H1 (cell line): ENCODE measurements at places on chromosomes 1 and 21. TPM values are rescaled to one million over a fixed set of nuclear protein-coding genes. Genes with fewer than 3 reads are reported as not detected.

C1orf21 gene
- total RNA-seq = 49.9 and 51.0 TPM in 2 replicates

DNA sequence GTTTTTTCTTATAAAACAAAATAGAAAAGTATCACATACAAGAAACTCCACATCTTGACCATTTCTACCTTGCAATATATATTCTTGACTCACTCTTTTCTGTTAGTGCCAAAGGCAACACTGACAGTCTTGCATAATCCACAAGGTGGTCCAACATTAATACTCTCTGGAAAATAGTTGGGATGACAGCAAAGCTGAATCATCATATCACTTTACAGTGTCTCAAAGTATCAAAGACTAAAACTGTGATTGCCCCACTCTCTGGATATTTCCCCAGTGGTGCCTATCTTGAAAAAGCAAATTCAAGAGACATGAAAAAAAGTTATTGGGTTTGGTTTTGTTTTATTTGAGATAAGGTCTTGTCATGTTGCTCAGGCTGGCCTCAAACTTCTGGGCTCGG, 14.6 kb upstream of the TGFBR3 start:
- no peak for DNase-seq

FMN2 gene
- total RNA-seq = 1.7 and 2.0 TPM in 2 replicates

GRCh38 chr1:110070671-110071242, at the start of gene ALX3:
TSS of gene ALX3 (minus strand) at chr1:110070672. CDS start at chr1:110070612, 60 bp downstream.
- DNase-seq = peak; percentile 65

PCAT6 gene
- 4.6 and 6.4 TPM in 2 replicates for total RNA-seq

TMEM125 gene
- total RNA-seq = 24.6 and 26.5 TPM in 2 replicates

- DNase-seq = no peak
Measured at GRCh38 chr1:44625348-44625747, 48.9 kb downstream of the TMEM53 start.

TNN gene
- 0.30 and 0.31 TPM in 2 replicates for total RNA-seq

DNA sequence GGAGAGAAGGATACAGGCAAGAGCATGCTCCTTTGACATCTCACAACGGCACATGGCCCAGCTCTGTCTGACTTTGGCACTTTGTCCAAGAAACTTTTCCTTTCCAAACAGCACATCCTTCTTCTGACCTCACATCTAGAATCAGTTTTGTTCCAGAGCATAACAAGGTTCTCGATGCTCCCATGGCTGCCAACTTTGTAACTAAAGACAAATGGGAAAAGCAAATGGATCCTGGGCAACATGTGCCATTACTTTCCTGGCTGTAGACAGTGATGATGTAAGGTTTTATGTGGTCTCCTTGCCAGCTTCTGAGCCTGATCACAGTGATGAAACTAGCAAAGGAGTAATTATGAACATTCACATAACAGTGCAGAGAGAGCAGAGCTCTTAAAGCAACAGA, 171.8 kb upstream of the C1orf87 start:
- no peak for DNase-seq

DNA sequence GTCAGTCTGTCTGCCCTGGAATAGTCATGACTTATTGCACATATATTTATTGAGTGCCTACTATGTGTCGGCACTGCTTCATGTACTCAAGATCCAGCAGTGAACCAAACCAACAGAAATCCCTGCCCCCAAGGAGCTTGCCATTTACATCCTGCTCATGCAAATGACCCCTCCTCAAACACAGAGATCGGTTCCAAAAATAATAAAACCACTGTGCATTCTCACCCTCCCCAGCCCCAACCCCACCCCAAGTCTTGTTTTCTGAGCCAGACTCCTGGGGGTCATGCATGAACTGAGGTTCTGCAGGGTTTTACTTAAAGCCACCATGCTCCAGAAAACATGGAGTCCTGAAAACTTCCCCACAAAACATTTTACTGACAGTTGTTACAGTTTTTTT, 61.9 kb downstream of the KIAA0040 start:
- DNase-seq = no peak

XCL2 gene
- total RNA-seq = not detected in 2 replicates

DNA sequence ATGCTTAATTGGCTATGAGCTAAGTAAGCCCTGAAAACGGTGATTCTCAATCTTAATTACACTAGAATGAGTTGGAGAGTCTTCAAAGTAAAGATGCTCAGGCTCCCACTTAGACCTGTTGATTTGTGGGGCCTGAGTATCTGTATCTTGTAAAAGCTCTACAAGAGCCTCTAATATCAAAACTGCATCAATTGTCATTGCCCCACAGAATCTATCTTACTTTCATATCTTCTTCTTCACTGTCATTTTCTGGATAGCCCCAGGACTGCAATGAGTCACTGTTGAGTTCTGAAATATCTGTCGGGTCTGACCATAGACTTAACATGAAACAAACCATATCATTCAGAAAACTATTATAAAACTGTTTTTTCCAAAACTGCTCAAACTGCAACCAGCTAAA, 102.8 kb upstream of the SERTAD4 start:
- DNase-seq = no peak

GRCh38 chr1:62040450-62040849, 154.2 kb upstream of the L1TD1 start:
- no peak for DNase-seq

AGL gene
- 19.2 and 19.3 TPM in 2 replicates for total RNA-seq

GRCh38 chr21:27035791-27036190, 68.9 kb upstream of the ADAMTS5 start:
- no peak for DNase-seq

GRCh38 chr1:235657269-235657668, 7.7 kb upstream of the GNG4 start:
- no peak for DNase-seq

IQGAP3 gene
- 20.9 and 22.3 TPM in 2 replicates for total RNA-seq

KCNK2 gene
- total RNA-seq = 0.73 and 1.2 TPM in 2 replicates

TMEM50B gene
- 16.8 and 17.8 TPM in 2 replicates for total RNA-seq

PGLYRP4 gene
- not detected in 2 replicates for total RNA-seq

B3GALT5 gene
- 23.8 and 25.1 TPM in 2 replicates for total RNA-seq

GRCh38 chr1:169005776-169006175, 100.7 kb upstream of the ATP1B1 start:
- DNase-seq = no peak

GRCh38 chr1:160076295-160076694, 5.0 kb upstream of the KCNJ9 start:
- DNase-seq = no peak

C1orf116 gene
- 3.8 and 3.9 TPM in 2 replicates for total RNA-seq

PROK1 gene
- not detected in 2 replicates for total RNA-seq

DNA sequence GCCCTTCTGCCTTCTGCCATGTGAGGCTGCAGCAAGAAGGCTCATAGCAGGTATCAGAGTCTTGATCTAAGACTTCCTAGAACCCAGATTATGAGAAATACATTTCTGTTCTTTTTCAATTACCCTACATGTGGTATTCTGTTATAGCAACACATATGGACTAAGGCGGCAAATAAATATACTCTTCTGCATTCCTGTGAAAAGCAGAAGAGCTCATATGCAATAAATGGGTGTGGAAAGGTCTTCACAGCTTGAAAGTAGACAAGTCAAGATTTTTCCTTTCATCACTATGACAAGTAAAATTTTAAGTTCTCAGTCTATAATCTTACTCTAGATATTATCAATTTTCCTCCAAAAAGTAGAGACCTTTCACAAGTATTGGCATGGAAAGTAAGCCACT, 36.6 kb downstream of the TNFSF18 start:
- no peak for DNase-seq

RASSF5 gene
- 1.8 and 2.3 TPM in 2 replicates for total RNA-seq

PDZK1IP1 gene
- not detected in 2 replicates for total RNA-seq

- DNase-seq = no peak
Measured at GRCh38 chr1:47257224-47257623, 25.2 kb upstream of the TAL1 start.

- no peak for DNase-seq
Measured at GRCh38 chr21:43867948-43868347, 2.9 kb downstream of the AGPAT3 start.

ELF3 gene
- total RNA-seq = 15.6 and 17.3 TPM in 2 replicates

KLF17 gene
- not detected in 2 replicates for total RNA-seq

GRCh38 chr1:36081926-36082485, 1.9 kb upstream of the TEKT2 start:
- no peak for DNase-seq

DNA sequence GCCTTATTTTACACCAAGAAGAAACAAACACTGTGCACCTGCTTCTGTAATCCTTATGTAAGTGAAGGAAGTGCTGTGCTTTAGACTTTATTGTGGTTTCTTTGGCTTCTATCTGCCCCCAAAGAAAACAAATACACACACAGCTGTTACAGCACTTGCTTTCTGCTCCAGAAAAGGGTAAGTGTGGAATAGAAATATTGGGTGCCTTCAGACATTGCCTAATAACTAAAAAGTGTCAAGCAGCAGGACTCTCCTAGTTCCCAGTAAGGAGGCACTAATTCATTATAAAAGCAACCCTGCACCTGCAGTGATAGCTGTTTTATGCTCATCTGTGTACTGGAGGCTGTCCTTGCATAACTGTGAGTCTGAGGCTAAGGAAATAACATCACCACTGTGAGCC, 23.4 kb upstream of the PRRX1 start:
- DNase-seq = no peak

DNA sequence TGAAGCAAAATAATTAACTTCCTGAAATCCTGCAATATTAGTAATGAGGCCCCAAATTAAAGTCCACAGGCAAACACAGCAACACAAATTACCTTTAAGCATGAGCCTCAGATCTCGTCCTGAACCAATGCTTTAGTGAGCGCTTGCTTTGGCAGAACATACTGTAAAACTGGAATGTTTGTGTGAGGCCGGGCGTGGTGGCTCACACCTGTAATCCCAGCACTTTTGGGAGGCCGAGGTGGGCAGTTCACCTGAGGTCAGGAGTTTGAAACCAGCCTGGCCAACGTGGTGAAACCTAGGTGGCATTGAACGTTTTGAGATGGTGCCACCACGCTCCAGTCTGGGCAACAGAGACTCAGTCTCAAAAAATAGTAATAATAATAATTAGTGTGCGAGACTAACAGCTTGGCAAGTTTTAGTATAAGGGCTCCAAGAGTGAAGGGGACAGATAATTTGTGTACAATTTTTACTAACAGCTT, 17.8 kb downstream of the SFPQ start:
- DNase-seq = no peak

- no peak for DNase-seq
Measured at GRCh38 chr1:216193839-216194443, 229.3 kb downstream of the USH2A start.

DNA sequence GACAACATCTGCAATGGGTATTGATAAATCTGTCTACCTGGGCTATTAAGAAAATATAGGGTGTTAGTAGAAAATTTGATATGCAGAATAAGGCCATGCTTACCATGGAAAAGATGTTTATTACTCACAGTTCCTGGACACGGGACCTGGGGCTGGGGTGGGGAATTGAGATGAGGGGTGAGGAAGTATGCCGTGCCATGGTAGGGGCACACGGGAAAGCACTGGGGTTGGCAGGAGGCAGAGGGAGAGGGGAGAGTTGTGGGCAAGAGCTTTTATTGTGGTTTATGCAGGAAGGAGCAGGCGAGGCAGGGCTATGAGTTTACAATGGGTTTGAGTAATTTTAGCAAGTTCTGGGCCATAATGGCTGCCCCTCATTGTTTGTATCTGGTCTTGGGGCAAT, 493.8 kb downstream of the SIPA1L2 start:
- DNase-seq = no peak

- DNase-seq = no peak
Measured at GRCh38 chr1:205067031-205067430, 17.2 kb downstream of the TMEM81 start.

DNA sequence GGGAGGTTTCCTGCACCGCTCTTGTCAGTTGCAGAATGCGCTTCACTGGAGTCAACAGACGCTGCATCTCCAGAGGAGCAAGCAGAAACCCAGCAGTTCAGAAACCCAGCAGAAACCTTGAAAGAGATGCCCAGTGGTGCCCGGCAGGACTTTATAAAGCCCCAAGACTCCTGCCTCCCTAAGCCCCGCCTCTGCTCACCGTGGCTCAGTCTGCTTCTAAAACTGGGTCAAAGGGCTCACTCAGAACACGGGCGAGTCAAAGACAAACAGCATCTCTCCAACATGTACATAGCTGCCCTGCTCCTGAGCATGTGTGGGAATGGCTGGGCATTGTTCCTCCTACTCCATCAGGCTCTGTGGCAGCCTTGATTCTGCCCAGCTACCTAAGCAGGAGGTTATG, at the start of gene HMGCS2:
Gene HMGCS2, minus strand, starts transcription at position 128 of the 400 bp plus-strand sequence. Its CDS starts 61 bp downstream, at position 67.
- no peak for DNase-seq

GRCh38 chr1:3983181-3983580, 83.1 kb upstream of the C1orf174 start:
- DNase-seq = no peak

SCYL3 gene
- total RNA-seq = 4.3 and 5.3 TPM in 2 replicates

LCE2C gene
- not detected in 2 replicates for total RNA-seq

GRCh38 chr21:39029086-39029755, 154.0 kb downstream of the PSMG1 start:
- no peak for DNase-seq

DNA sequence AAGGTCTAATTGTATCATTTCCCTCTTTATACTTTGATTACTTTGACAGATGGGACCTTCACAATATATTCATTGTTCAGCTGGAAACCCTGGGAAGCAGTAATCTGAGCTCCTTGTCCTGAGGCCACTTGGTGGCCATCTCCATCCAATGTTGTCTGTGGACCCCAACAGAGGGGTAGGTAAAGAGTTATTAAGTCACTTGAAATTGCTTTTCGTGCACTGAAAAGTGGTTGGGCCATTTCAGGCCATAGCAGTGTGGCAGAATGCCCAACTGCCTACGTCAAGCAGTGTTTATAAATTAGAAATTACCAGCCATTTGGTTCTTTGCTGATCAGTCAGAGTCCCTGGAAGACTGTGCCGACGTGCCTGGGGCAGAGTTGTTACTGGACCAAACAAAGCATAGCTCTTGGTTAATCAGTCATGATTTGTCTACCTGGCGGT, 308.3 kb upstream of the USP25 start:
- DNase-seq = no peak

GRCh38 chr1:223738465-223739365, 26.4 kb downstream of the CAPN2 start:
- DNase-seq = no peak

CYYR1 gene
- 37.6 and 37.9 TPM in 2 replicates for total RNA-seq

AK5 gene
- 5.2 and 7.1 TPM in 2 replicates for total RNA-seq

CD164L2 gene
- total RNA-seq = 3.3 and 3.8 TPM in 2 replicates

- DNase-seq = no peak
Measured at GRCh38 chr1:198462365-198463019, 78.0 kb downstream of the ATP6V1G3 start.

- DNase-seq = peak; percentile 93
Measured at GRCh38 chr1:13828454-13829151, 128.6 kb downstream of the PRDM2 start.
